ENCODE measurements at places on chromosomes 6 and 20.

GRCh38 chr6:137941995-137942394 lies 74.9 kb downstream of the TNFAIP3 start:
- DNase-seq: no peak

DNA sequence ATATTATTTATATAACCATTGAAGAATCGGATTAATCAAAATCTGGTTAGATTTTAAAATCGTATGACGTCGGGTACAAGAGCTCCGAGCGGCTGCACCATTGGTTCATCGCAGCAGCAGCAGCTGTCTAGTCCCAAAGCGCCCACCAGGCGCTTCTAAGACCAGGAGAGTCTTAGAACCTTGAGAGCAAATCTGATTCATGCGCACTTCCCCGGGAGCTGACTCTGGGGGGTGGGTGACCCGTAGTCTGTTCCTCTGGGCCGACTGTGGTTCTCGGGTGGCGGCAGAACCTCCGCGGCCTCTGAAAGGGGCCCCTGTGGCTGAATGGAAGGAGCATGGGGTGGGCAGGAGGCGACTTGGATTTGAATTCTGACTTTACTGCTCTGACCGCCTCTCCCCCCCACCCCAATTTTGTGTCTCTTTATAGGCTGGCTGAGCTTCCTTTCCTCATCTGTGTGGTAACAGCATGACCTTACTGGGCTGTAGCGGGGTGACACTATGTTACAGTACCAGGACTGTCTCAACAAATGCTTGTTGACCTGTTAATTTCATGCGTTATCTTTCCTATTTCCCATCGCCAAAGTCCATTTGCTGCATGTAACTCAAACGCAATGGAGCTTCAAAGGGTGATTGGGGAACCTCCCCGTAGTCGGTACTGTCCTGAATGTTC lies 119.7 kb downstream of the RTN4IP1 start:
- no peak for DNase-seq

- DNase-seq: no peak
Observed at GRCh38 chr6:5753209-5753608, 253.5 kb downstream of the NRN1 start.

DNA sequence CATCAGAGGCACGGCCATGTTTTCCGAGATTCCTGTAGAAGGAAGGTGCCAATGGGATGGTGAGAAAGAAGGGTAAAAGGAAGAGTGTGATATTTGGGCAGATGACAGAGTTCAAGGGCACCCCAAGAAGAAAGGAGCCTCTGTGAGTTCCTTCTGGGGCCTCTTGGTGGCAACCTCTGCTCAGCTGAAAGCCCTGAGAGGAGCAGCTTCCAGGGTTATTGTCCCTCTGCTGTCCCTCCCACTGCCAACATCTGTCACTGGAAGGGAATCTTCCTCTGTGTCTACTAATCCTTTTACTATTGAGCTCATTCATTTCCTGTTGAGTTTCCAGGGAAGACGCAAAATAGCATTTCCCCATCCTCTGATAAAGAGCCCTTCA lies 40.0 kb upstream of the KCNK16 start:
- no peak for DNase-seq

GRCh38 chr20:50313827-50314677 lies 123.4 kb downstream of the CEBPB start:
- DNase-seq: no peak

- no peak for DNase-seq
Observed at GRCh38 chr6:41470029-41470330, 76.2 kb upstream of the FOXP4 start.

DNA sequence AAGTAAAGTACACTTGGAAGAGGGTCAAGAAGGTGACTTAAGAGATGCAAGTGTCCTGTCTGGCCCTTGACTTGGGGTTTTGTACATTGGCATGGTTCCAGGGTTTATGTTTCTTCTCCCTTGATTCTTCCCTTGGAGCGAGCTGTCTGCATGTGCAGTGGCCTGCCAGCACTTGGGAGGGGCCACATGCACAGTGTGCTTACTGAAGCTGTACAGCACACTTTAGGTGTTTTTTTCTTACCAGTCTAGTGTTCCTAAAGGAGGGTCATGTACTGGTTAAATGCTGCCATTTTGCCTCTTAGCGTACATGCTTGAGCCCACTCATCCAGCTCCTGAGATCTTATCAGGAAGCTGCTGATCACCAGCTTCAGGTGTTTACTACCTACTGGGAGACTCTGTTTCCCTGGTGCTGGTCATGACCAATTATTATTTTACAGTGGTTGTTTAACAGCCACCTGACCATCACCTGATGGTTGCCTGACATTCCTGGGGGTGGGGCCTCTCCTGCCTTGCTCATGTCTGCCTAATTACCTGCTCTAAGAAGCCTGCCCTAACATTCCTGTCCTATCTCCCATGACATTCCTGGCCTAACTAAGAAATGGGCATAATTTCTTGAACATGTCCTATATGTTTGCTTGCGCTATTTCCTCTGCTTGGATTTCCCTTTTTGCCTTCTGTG lies 182.9 kb downstream of the MCHR2 start:
- DNase-seq: no peak

DNA sequence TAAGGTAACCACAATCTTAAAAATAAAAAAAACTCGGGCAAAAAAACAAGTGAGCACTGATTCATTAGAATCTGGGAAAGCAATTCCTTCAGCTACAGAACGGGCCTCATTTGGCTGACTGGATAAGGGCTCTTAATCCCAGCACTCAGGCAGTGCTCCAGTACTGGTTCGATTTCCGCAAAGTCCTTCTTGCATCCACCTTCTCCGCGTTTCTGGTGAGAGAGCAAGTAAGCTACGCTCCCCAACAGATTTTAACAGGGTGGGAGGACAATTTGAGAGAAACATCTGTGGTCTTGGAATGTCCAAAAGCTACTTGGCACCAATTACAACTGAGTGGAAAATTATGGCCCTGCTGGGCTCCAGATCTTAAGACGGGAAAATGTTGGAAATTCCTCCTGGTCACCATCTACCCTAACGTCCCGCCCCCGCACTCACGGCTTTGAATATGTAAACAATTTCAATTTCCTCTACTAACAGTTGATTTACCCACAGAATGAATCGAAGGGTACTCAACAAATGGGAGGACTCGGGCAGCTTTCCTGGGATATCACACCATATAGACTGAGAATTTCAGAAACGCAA lies 18.1 kb upstream of the ZSCAN9 start:
- no peak for DNase-seq

DNA sequence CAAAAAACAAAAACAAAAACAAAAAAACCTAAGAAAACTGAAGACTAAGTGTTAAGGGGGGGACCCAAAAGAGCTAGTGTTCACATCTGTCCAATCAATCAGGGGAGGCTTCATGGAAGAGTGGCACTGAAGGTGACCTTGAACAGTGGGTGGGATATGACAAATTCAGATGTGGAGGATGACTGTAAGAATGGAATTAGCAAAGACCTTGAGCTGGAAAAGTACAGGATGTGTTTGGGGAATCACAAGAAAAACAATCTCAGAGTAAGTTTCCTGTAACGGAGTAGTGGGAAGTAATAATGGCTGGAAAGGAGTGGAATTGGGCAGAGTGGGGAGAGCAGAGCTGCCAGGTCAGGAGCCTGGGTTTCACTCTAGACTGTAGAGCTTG lies 2.9 kb upstream of the IER3 start:
- DNase-seq: no peak
